ENCODE measurements at places on chromosomes 1 and 21. TPM values are rescaled to one million over a fixed set of nuclear protein-coding genes. Genes with fewer than 3 reads are reported as not detected.

FAM76A gene
- 12.2 TPM for total RNA-seq

EVA1C gene
- 9.5 TPM for total RNA-seq

IPP gene
- 9.1 TPM for total RNA-seq

C4BPB gene
- not detected for total RNA-seq

ST6GALNAC5 gene
- total RNA-seq, result 24.8 TPM

TENT5C gene
- total RNA-seq, result 0.11 TPM

MYBPHL gene
- 1.1 TPM for total RNA-seq

PCSK9 gene
- 184 TPM for total RNA-seq

HJV gene
- not detected for total RNA-seq

G0S2 gene
- total RNA-seq, result 19.7 TPM

TEX38 gene
- not detected for total RNA-seq

DNM3 gene
- 2.1 TPM for total RNA-seq

TP73 gene
- 0.78 TPM for total RNA-seq

S100A4 gene
- total RNA-seq, result 12.1 TPM

WNT2B gene
- total RNA-seq, result 0.74 TPM

PRR9 gene
- 1.2 TPM for total RNA-seq

PPIAL4G gene
- not detected for total RNA-seq

ZC3H12A gene
- total RNA-seq, result 24.5 TPM

INPP5B gene
- 8.0 TPM for total RNA-seq

PDC gene
- not detected for total RNA-seq

CFHR2 gene
- not detected for total RNA-seq

TTC22 gene
- total RNA-seq, result 4.6 TPM

KRTAP21-2 gene
- not detected for total RNA-seq

NBPF3 gene
- total RNA-seq, result 7.4 TPM

DEPDC1 gene
- 23.3 TPM for total RNA-seq

RRAGC gene
- 27.4 TPM for total RNA-seq

CYYR1 gene
- total RNA-seq, result 6.1 TPM

IGSF3 gene
- total RNA-seq, result 31.3 TPM

DLGAP3 gene
- total RNA-seq, result not detected

OR10Z1 gene
- total RNA-seq, result not detected

TRMT13 gene
- total RNA-seq, result 11.0 TPM

BGLAP gene
- 0.14 TPM for total RNA-seq

REG4 gene
- total RNA-seq, result not detected

VASH2 gene
- total RNA-seq, result 0.27 TPM

AVPR1B gene
- total RNA-seq, result not detected

SMCP gene
- total RNA-seq, result not detected

HSPA6 gene
- 0.37 TPM for total RNA-seq

GIPC2 gene
- 0.71 TPM for total RNA-seq

CRP gene
- not detected for total RNA-seq
